ENCODE measurements at places on chromosomes 2 and 18.

- DNase-seq = no peak
Measured at GRCh38 chr18:48036641-48037421, 106.4 kb upstream of the SMAD2 start.

- DNase-seq = no peak
Measured at GRCh38 chr2:183081911-183082310, 3.4 kb downstream of the DUSP19 start.

DNA sequence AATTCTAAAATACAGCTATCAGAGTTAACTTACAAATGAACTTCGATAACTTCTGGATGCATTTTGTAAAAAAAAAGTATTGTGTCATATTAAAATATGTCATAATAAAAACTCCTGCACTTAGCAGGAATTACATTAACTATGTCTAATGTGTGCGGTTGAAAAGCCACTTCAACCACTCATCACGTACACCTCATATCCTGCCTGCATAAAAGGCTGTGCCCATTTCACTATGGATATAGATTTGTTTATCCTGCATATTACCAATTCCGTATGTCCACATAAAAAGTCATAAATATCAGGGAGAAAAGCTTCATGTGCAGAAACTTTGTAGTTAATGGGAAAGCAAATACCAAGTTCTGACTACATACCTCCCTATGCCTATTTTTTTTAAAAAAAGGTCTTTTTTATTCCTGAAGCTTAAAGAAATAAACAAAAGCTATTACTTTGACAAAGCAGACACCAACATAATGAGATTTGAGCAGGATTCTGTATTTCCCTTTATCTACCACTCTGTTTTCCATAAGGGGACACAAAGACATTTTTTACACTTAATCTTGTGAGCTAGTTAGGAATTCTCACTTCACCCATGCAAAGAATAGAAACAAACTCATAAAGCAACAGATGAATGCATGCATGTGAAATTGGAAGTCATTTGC, 96.1 kb downstream of the PPP1R1C start:
- no peak for DNase-seq

DNA sequence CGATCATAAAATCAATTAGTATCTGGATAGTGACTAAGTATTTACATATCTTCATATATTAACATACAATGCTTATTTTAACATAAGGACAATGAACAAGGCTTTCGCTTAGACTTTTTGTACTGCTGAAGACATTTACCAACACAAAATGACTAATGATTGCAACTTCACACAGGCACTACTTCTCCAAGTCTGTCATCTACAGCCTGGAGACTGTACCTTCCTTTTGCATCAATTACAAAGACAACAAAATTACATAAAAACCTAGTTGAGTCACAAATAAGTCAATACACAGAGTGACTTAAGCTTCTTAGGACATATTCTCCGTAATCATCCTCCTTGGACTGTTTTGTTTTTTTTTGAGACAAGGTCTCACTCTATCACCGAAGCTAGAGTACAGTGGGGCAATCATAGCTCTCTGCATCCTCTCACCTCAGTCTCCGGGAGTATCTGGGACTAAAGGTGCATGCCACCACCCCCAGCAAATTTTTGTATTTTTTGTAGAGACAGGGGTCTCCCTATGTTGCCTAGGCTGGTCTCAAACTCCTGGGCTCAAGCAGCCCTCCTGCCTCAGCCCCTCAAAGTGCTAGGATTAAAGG, 15.9 kb downstream of the PUM2 start:
- no peak for DNase-seq

GRCh38 chr2:135512099-135512498, 18.9 kb downstream of the ZRANB3 start:
- DNase-seq = no peak

GRCh38 chr2:236380051-236380612, 115.9 kb upstream of the ASB18 start:
- DNase-seq = no peak

DNA sequence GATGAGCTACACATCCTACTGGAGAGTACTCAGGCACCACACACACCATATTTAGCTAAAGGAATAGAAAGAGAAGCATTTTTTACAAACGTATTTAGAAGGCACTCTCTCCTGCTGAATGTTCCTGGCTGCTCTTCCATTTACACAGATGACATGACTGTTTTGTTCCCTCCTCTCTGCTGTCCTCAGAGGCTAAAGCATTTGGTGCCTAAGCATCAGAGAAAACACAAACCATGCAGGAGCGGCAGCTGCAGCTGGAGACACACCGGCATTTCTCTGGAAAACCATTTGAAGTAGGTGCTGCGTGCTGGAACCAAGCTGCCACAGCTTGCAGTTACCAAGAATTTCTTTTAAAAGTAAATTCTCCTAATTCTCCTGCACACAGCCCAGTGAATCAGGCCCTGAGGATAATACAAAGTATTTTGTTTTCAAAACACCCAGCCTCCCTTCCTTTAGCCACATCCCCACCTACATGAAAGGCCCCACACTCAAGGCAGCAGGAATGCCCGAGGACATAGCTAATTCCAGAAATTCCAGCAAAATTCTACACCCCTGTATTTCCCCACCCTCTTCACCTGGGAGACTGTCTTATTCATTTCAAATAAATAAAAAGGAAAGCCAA, 488.9 kb upstream of the SOX11 start:
- no peak for DNase-seq

DNA sequence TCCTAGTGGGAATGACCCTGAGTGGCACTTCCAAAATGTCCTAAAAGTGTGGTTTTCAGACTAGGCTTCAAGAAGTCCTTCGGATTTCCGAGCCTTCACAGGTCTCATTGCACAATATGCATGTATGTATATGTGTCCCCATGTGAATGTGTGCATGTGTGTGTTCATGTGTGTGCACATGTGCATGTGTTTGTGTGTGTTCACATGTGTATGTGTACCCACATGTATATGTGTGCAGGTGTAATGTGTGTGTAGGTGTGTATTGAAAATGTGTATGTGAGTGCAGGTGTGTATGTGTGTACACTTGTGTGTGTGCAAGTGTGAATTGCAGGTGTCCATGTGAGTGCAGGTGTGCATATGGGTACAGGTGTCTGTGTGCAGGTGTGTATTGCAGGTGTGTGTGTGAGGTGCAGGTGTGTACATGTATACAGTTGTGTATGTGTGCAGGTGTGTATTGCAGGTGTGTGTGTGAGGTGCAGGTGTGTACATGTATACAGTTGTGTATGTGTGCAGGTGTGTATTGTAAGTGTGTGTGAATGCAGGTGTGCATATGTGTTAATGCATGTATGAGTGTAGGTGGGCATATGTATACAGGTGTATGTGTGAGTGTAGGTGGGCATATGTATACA, 124.4 kb upstream of the EPB41L3 start:
- no peak for DNase-seq

GRCh38 chr2:70477441-70477844, 76.2 kb downstream of the TGFA start:
- no peak for DNase-seq

DNA sequence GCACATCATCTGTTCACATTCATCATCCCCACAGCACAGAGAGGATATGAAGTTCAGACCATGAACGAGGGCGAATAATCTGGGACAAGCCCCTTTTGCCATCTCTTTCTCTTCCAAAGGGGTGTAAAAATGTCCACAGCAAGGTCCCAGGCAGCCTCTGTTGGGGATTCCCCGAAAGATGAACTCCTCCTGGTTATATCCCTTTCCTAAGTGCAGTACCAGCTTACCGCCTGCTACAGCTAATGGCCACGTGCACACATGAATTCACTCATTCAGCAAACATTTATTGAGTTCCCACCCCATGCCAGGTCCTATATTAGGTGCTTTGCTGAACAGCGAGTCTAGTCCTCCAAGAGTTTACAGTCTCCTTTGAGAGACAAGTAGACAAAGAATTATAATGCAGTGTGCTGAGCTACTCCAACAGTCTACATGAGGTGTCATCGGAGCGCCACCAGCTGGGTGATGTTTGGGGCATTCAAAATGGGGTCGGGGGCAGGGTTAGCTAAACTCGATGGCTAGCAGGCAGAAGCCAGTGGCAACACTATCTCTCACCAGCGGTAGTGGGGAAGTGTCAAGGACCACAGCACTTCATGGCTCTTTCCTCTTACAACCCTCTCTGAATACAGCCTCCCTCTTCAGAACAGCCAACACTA, 228.9 kb downstream of the TMEM163 start:
- DNase-seq = peak; percentile 28

- no peak for DNase-seq
Measured at GRCh38 chr2:149218497-149218896, 111.9 kb upstream of the LYPD6 start.

GRCh38 chr2:165835363-165835762, 41.3 kb upstream of the GALNT3 start:
- DNase-seq = no peak
